ENCODE measurements at places on chromosomes 12 and 14.

DNA sequence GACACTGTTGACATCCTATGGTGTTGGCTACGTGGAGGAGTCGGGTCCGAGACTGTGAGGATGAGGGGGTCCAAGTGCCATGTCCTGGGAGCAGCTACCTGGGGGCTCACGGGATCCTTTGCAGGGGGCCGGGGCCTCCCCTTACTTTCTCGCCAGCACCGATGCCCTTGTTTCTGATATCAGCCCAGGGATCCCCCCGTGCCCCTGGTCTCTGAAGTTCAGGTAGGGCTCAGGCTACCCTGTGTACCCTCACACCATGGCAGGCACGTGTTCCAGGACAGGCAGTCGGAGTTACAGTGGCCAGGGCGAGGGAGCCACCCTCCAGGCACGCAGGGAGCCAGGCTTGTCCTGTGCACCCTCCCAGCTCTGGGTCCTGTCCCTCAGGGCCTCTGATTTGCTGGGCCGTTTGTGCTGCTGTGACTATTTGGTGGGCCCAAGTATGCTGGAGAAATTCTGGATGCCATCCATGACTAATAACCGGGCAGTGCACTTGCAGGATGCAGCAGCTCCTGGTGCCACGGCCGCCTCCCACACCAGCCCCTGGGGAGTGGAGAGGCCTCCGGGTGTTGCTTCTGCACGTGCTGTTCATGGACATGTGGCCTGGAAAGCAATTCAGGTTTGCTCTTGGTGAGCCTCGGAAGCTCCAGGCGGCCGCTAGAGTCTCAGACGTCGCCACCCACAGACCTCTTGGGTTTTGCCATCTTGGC lies 93.1 kb upstream of the SFSWAP start:
- no peak for DNase-seq

- peak; percentile 86 for DNase-seq
These were observed 7.1 kb upstream of the MRPL52 start for GRCh38 chr14:22822571-22823098.

- no peak for DNase-seq
These were observed 253.0 kb upstream of the PPFIA2 start for GRCh38 chr12:82012176-82012575.

- no peak for DNase-seq
These were observed 47.5 kb downstream of the C14orf132 start for GRCh38 chr14:96086574-96087077.

DNA sequence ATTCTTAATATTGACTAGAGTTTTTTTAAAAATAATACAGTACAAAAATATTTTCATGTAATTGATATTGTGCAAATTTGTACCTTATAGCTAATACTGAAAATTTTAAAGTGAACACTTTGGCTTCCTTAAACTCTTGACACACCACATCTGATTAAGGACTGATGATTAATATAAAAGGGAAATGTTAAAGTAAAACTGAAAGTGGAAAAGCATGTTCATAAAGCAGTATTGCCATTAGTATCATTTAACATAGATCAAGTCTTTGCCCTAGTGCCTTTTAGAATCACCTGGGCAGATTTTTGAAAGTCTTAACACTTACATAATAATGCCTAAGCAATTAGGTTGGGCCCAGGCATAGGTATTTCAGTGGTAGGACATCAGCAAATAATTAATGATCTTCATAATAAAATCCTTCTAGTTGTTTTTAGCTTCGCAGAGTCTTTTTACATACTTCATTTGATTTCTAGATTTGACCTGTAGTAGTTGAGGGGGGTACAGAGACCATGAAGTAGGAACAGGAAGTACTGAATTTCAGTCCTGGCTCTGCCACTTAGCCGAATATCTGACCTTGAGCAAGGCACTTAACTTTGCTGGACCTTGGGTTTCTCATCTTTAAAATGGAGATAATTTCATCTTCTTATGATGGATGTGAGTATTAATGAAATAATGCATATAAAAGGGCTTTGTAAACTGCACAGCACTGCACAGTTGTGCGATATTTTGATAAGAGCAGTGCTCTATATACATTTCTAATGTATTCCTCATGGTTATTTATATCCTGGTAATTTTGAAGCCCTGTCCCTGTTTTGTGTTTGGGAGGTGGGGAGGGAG lies 43.7 kb downstream of the MARK3 start:
- DNase-seq: no peak

DNA sequence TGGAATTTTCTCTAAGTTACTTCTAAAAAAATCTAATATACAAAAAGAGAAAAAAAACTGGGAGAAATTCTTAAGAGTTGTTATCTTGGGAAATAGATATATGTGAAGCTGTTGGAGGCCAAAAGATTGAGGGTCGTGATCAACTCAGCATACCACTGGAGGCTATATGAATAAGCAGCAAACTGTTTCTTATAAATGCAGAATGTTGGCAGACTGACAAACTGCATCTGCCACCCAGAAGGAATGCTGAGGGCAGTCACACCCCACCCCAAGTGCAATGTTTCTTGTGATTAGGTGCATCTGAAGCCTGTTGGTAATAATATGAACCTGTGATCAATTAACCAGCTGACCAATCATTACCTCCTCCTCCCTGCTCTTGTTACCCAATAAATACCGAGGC lies 818.6 kb upstream of the MGAT4C start:
- no peak for DNase-seq

DNA sequence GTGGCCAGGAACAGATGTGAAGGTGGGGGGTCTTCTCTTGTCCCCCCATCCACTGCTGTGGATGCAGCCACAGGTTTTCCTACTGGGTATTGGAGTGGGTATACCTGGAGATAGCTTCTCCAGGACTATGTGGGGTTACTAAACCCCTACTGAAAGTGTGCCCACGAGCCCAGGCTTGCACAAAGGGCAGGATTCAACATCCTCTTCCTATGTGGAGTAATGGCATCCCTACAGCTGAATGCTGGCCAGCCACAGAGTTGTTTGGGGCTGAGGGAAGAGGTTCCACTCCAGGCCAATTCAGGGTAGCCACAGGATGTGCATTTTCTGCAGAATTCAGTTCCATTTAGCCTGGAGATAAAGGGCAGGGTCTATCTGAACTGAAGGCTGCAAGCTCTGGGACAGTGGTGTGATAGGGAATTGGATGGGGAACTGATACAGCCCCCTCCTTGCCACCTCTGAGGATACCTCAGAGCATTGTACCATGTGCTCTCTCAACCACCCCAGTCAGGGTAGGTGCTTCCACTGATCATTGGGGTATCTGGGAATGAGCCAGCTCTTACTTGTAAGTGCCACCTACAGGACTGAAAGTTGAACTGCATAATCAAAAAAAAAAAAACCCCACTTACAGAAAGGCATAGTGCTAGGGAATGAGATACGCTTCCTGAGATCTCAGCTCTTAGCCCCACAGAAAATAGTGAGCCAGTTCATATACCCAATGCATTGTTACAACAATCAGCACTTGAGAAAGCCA lies 187.1 kb downstream of the KITLG start:
- no peak for DNase-seq

- DNase-seq: no peak
These were observed 36.9 kb downstream of the RAD9B start for GRCh38 chr12:110538869-110539622.
